T-helper 22 cell (primary cell): ENCODE measurements at places on chromosomes 5 and 9.

DNA sequence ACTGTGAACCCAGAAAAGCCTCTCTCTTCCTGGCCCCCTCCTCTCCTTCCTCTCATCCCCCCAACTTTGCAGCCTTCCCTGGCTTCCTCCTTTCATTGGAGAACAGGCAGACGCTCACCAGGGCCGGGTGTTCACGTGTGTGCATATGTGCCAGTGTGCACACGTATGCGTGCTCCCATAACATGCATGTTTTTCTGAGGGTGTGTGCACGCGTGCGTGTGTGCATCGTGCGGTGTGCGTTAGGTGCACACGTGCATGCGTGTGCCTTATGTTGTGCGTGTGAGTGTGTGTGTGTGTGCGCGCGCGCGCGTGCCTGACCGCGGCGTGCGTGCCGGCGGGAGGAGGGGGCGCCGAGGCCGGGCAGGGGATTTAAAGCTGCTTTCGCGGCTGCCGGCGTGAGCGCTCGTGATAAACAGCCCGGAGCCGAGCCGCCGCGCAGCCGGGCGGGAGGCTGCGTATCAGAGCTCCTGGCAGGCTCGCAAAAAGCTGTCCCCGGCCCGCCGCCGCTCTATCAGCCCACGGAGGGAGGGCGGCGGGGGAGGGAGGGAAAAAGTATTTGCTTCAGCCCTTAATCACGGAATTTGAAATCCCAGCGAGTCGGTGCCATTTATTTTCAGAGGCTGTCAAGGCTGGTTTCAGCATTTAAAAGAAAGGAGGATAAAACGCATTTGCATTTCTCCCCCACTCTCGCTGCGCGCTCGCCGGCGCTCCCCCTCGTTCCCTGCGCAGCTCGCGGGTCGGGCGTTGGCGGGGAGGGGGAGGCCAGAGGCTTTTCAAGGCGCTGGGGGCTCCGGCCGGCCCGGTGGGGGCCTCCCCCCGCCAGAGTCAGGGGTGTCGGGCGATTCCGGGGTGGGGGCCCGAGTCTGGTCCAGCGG lies 183.9 kb downstream of the C9orf50 start:
- no peak for DNase-seq

GRCh38 chr5:612498-613424 lies 621 bp downstream of the CEP72 start:
- no peak for DNase-seq

DNA sequence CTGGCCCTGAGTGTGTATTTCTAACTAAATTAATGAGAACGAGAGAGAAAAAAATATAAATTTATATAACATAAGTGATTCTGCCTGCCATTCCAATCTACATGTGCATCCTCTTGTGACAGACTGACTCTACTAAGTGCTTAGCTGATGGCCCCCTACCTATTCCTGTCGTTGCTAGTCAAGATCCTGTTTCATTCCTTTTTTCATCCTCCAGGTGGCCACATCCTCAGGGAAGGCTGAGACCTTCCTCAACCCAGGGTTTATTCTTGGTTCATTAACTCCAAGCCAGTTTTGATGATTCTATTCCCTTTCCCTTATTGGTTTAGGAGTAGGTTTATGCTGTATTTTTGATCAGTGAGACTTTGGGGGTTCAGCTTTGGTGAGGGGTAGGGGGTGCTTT lies 201.3 kb downstream of the C9orf152 start:
- DNase-seq, result no peak

DNA sequence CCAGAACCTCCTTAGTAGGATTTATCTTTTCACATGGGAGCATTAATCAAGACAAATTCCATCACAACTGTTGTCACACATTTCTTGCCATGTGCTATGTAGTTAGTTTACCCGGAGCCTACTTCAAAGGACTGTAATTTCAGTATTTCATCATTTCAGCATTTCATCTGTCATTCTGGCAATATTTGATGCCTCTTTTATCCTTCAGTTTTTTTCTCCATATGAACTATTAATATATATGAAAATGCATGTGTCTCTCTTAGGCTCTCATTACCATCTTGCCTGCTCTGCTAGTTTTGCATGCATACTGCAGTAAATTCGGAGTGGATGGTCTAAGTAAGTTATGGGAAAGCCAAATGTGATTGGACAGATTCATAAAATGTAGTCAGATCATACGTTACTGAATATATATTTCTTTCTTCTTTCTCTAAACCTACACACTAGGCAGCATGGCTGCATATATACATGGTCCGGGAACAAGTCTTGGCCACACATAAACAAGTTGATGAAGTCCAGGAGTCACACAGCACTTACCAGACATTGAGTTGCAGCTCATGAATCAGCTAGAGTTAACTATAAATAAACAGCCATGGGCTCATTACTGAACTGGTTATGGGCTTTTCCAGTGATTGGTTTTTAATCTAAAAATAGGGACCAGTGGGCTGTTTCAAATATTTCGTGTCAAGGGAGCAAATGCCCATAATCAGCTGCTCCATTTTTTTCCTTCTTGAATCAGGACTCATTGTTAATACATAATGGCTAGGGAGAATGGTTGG lies 46.6 kb downstream of the SPATA31D1 start:
- DNase-seq, result no peak

DNA sequence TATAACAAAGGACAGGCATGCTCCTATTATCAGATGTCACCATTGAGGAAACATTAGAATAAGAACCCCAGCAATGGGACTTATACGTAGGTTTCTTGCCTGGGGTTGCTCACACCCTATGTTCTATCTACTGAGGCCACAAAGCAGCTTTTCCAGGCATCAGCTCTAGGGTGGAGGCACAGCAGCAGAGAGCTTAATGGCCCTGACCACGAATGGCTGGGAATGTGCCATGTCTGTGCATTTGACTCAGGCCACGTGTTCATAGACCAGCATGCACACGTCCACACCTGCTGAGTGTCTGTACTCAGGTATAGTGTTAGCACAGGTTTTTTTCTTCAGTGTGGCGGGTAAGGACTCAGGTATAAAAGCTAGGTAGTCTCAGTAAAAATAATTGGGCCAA lies 129.4 kb downstream of the AOPEP start:
- no peak for DNase-seq

DNA sequence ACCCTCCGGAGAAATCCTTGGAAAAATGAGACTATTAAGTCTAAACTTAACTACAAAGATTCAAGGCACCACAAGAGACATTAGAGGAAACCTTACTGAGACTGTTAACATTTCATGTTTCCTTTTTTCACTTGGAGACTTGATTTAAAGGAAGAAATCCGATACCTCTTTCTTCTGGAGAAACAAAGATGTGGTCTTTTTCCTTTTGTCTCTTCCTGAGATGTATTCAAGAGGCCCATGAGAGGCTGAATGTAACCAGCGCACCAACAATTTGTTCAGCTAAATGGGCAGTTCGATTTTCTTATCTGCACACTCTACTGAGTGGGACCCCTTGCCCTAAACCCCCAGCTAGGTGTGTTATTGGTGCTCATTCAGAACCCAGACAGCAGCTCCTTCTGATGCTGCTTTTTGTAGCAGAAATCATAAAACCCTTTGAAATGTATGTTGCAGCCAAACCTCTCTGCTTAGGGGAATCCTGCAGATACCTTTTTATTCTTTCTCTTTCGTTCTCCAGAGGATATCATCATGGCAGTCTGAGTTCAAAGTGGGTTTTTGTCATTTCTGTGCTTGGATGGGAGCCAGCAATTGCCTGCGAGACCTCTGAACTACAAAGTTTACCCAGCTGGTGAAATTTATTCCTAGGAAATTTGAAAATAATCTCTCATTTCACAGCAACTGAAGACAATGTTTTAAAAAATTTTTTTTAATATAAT lies 41.9 kb upstream of the ACTBL2 start:
- DNase-seq, result no peak

DNA sequence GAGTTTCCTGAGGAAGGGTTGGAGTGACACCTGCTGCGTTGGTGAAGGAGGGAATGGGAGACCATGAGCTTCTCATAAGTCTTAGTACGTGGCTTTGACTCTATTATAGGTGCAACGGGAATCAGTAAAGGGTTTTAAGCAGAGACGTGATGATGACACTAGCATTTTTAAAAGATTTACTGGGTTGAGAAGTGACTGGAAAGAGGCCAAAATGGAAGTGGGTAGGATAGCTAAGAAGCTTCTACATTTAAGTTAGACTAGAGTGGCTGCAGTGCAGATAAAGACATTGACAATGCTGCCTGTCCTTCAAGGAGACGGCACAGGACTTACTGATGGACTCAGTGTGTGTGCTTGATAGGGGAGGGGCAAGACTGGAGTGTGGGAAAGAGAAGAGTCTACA lies 6.2 kb downstream of the GAPT start:
- DNase-seq, result no peak

DNA sequence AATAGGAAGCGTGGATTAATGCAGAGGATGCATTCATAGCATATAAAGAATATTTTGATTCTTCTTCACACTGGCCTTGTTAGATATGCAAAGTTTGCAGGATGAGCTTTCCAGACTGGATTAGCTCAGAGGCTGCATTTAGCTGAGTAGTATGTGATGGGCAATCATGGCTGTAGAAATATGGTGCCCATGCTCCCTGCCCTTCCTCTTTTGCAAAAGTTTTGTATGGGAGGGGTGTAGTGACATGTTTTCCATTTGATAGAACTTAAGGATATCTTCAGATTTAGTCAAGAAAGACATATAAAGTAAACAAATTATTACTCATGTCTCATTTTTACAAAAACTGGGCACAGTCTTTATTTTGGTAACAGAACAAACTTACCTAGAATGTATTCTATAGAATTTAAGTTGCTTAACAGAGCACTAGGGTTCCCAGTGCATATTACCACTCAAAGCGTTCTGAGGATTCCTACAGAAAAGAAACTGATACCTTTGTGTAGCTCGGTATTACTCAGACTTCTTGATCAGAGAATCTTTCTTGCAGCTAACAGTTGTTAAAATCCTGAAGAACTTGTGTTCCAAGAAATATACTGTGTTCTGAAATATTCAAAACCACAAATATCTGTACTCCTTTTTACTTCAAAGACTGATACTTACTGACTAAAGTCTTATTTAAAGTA lies 9.8 kb downstream of the GTF3C4 start:
- no peak for DNase-seq

GRCh38 chr9:14348123-14348372 lies 34.1 kb upstream of the NFIB start:
- DNase-seq, result no peak

DNA sequence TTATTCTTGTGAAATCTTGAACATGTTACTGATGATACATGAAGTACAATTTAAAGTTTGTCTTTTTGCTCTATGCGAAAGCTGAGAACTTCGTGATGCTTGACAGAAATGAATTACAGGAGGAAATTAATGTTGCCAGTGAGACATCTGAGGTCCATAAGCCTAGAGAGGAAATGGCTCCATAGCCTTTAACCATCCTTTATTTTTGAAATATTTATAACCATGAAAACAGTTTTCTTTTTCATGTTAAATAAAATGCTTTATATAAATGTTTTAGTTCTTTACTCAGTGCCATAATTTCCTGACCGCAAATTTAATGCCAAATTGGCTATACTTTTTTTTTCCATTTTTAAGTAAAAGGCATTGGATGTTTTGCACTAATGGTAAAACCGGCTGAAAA lies 29.1 kb downstream of the F2RL2 start:
- no peak for DNase-seq

GRCh38 chr5:108884736-108885135 lies 137.0 kb downstream of the FER start:
- DNase-seq, result no peak

DNA sequence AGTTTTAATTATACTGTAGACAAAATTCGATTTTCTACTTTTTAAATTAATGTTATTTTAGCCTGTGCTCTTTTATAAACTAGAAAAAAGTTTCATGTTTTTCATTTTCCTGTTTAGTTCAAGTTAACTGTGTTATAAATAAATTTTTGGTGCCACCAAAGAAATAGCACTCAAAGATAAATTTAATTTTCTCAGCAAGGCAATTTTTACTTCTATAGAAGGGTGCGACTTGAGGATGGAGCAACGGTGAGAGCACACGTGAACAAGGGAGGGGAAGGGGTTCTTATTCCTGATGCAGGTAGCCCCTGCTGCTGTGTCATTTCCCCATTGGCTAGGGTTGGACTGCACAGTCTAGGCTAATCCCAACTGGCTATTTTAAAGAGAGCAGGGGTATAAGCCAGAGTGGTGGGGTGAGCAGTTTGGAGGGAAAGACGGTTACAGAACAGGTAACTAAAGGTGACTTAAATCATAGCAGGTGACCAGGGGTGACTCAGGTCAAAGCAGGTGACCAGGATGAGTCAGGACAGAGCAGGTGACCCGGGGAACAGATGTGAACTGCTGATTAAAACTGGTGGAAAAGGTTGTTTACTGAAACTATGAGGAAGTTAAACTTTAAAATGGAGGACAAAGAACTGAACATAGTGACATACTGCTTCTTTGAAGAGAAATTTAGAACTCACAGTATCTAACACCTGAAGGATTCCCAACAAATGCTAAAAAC lies 104.6 kb upstream of the GPBP1 start:
- no peak for DNase-seq

- DNase-seq, result no peak
Measured at GRCh38 chr9:21836437-21837161, 34.2 kb downstream of the MTAP start.

DNA sequence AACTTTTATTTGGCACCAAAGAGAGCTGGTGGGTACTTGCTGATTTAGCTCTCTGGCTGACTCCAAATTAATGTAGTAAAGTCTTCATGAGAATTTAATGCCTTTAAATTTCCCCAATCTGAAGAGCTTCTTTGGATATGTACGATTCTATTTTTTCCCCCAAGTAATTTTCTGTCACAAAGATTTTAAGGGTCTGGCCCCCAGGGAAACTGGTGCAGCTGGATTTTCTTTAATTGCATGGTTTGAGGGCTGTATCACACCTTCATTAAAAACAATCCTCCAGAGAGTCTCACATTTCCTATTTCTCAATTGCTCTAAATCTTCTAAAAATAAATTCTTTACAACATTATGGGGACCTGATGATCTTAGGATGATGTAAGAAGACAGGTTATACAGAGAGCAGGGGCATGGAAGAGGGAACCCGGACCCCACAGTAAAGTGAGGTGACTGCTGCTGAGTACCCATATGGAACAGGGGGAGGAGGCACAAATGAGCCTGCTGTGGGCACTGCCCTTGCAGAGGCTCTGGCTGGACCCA lies 158.9 kb downstream of the ENTREP1 start:
- no peak for DNase-seq

- DNase-seq, result no peak
Measured at GRCh38 chr9:134623258-134624066, 18.1 kb upstream of the COL5A1 start.

GRCh38 chr5:21398511-21398910 lies 1410.5 kb upstream of the CDH18 start:
- DNase-seq, result no peak

DNA sequence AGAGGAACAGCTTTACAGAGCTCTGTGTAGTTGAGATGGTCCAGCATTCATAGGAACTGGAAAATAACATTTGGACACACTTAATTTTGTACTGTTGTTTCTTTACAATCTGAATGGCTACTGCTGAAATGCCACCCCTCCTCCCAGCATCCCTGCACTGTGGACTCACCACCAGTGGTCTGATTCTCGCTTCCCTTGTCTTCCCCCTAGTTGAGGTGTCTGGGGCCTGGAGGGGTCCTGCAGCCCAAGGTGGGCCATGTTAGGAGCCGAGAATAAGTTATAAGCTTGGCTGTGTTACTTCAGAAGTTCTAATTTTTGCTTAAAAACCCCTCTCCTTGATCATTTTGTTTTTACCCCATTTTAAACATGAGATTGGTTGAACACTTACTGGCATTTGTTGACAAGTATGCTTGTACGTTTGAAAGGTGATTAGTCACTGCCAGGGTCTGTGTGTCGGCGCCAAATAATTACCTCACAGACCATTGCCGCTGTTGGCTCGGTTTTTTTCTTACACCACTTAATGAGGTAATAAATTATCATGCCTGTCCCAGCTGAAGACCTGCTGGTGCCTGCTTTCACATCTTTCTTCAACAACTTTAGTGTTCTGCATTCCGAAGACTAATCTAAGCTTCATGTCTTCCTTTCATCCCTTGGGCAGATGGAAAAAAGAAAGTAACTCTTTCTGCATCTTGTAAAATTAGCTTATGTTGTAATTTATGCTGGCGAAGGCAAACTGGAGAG lies 65.8 kb downstream of the MCCC2 start:
- DNase-seq, result no peak
